ENCODE measurements at places on chromosomes 11 and 22.

DNA sequence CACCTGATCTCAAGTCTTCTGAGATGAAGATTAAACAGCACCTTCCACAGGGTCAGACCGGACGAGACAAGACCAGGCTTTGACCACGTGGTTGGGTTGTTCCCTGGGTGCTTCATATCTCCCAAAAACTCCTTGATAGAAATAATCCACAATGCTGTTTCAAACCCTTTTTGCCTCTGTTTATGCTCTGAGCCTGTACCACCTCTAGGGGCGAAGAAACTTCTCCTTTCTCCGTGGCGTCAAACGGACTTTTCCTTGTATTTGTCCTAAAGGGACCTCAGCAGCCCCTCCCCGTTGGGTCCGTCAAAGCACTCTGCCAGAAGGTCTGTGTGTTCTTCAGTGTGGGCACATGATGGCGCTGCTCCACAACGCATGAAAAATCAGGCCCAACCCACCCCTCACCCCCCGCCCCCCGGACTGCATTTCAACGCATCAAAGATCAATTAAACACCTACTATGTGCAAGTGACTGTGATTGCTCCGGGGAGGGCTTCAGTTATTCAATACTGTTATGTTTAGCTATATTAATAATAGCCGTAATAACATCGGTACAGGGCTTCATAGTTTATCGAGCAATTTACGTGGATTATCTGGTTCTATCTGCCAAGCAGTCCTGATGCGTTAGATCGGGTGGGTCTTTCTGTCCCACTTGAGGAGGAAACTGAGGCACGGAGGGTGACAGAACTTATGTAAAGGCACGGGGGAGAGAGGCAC lies 17.3 kb upstream of the EIF3D start:
- DNase-seq = peak; percentile 47

GRCh38 chr22:44438056-44438455 lies 60.0 kb downstream of the RTL6 start:
- DNase-seq = no peak

GRCh38 chr11:32574421-32574820 lies 9.2 kb upstream of the EIF3M start:
- DNase-seq = no peak

DNA sequence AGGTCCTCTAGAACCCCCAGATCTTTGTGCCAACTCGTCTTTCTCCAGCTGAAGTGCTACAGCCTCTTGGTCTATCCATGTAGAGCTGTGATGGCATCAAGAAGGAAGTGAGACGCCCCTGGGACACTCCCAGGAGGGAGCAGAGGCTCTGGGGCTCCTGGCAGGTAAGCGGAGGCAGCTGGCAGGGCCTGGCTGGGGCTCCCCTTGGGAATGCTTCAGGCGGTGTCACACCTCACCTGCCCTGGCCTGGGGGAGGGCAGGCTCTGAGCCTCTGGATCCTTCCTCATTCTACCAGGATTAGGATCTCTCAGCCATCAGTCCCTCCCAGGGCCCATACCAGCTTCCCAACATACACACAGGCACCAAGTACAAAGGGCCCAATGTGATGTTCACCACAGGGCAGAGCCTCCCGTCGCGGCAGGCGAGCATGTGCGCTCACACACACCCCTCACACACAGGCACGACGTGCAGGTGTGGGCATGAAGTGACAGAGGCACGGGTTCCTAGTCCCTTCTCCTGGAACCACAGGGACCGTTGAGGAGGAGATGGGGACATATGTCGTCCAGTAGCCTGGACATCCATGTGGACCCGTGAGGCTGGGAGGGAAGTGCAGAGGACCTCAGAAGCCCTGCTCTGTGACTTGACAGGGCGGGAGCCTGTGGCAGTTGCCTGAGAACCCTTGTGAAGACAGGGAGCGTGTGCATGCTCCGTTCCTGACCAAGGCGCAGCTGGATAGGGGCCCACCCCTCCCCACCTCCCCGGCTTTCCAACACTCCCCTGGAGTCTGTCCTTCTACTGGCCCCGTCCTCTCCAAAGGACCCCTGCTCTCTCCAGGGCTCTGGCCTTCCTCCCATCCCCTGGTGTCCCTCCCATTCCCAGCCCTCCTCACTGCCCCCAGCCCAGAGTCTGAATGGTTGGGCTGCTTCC lies 32.5 kb downstream of the LMO1 start:
- DNase-seq = no peak

- DNase-seq = no peak
Measured at GRCh38 chr11:47485107-47485506, 36.2 kb upstream of the RAPSN start.

DNA sequence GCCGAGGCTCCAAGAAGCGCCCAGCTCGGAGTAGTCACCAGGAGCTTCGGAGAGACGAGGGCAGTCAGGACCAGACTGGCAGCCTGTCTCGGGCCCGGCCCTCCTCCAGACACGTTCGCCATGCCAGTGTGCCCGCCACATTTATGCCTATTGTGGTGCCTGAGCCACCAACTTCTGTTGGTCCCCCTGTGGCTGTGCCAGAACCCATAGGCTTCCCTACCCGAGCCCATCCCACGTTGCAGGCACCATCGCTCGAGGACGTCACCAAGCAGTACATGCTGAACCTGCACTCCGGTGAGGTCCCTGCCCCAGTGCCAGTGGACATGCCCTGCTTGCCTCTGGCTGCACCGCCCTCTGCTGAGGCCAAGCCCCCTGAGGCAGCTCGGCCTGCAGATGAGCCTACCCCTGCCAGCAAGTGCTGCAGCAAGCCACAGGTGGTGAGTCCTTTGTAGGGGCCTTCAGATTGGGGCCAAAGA lies 3.4 kb downstream of the ARHGEF17 start:
- no peak for DNase-seq

- DNase-seq = peak; percentile 67
Measured at GRCh38 chr11:58513747-58514367, 6.0 kb upstream of the OR5B21 start.

GRCh38 chr22:29740216-29740615 lies 20.4 kb downstream of the CABP7 start:
- no peak for DNase-seq

- DNase-seq = no peak
Measured at GRCh38 chr11:66858186-66858938, 1.5 kb downstream of the LRFN4 start.

- no peak for DNase-seq
Measured at GRCh38 chr11:66719111-66719872, 9.7 kb downstream of the SPTBN2 start.

GRCh38 chr11:73507086-73507485 lies 90.8 kb downstream of the FAM168A start:
- DNase-seq = peak; percentile 46

- DNase-seq = no peak
Measured at GRCh38 chr11:96126917-96127595, 203.1 kb upstream of the MTMR2 start.

DNA sequence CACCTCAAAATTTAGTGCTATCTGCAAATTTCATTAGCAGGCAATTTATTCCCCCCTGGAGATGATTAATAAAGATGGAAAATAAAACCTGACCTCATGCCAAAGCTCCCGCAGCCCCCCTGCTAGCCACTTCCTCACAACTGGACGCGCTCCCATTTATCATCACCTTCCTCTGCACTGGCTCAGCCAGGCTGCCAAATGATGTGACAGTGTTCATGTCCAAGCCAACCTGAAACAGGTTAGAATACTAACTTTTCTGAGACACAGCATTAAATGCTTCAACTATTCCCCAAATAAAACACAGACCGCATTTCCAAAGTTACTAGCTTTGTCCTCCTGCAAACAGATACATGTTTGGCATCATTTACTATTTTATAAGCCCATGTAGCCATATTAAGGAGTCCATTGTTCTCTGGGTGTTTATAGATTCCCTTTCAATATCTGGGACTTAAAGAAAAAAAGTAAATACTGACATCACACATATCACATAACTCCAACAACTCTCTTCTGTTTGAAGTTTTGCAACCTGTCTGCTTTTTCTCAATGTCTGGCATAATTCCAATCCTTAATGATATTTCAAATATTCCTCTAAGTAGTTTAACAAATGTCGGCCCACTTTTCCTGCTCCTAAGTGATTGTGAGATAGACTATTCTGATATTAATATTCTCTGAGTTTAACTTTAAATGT lies 829.7 kb upstream of the FAT3 start:
- DNase-seq = peak; percentile 0

GRCh38 chr11:16862726-16863125 lies 124.3 kb downstream of the C11orf58 start:
- DNase-seq = no peak

DNA sequence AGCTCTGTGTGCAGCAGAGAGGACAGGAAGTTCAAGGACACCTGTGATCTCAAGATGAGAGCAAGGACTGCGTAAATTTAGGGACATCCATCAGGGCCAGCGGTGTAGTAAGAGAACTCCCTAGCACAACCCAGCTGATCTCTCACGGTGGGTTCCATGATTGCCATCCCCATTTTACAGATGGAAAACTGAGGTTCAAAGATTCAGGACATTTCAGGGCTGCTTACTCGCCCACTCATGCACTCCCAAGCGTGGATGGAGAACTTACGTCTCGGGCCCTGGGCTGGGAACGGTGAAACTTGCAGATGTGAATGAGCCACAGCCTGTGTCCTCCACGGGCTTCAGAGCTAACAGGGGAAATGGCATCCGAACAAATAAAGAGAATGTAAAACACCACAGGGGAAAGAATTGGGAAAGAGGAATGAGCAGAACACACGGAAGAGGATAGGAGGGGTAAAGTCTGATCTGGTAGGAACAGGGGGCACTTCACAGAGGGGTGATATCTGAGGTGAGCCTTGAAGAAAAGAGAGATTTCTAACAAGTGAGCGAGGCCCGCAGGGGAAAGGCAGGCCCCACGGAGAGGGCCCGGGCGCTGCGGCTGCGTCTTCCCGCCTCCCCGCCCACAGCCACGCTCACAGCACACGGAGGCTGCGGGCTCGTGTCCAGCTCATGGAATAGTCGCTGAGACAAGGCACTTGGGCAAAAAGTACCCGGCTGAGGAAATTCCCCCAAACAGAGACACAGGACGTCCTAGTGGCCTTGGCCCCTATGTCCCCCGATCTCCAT lies 55.9 kb downstream of the RPUSD4 start:
- no peak for DNase-seq

GRCh38 chr11:80186692-80187091 lies 745.9 kb upstream of the TENM4 start:
- DNase-seq = no peak

DNA sequence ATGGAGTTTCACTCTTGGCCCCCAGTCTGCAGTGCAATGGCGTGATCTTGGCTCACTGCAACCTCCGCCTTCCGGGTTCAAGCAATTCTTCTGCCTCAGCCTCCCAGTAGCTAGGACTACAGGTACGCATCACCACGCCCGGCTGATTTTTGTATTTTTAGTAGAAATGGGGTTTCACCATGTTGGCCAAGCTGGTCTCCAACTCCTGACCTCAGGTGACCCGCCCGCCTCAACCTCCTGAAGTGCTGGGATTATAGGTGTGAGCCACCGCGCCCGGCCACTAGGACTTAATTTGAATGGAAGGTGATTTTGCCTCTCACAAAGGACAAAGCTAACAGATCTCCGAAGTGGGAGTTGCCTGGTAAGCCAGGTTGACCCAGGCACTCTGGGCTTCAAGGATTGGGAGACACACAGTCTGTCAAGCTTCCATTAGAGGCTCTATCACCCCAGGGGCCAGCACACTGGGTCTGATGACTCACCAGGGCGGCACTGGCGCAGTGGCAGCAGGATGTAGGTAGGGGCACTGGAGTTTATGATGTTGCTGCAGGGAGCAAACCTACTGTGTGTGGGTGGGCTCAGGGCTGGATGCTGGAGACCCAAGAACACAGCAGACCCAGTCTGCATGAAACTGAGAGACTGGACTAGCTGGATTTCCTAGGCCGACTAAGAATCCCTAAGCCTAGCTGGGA lies 17.8 kb upstream of the KCTD14 start:
- no peak for DNase-seq

DNA sequence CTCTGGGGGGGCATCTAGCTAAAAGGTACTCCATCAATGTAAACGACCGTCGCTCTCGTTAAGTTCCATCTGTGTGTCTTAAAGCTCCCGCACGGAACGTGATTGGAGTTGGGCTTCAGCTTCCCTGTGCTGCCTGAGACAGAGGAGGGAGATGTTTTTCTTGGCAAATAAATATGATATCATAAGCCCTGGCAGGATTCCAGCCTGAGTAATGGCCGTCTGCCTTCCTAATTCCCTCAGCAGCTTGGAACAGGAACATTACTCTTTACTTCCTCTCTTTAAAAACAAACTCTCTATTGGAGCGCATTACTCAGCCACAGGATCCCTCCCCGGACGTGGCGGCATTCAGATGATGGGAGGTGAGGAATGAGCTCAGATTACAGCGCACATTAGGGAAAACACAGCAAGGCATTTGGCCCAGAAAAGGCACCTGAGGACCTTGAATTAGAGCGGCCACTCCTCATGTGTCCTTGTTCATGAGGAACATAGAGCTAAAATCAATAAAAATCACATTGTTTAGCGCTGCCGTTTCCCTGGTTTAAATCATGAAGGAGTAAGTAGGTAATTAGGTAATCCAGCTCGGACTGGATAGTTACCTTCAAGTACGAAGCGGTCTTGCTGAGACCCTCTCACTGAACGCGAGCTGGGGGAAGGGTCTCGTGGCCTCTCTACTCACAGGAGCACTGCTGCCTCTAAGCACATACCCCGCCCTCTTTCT lies 230.4 kb downstream of the ST3GAL4 start:
- peak; percentile 96 for DNase-seq

- no peak for DNase-seq
Measured at GRCh38 chr22:37379722-37380121, 47.6 kb downstream of the ELFN2 start.

DNA sequence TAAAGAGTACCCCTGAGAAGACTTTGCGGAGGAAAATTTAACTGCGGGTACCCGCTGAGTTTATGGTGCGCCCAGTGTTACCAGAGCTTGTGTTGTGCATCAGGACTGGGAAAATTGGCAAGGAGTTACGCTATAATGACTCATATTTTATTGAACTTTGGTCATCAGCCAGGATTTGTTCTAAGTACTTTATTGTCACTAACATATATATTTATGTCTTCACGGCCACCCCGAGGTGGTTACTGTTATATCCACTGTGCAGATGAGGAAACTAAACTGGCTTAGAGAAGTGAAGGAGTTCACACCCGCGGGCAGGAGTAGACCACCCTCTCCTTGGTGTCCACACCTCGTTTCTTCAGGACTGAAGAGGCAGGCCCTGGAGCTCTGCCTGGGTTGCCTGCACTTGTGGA lies 667 bp downstream of the ACCS start:
- peak; percentile 71 for DNase-seq

- no peak for DNase-seq
Measured at GRCh38 chr22:29810216-29810615, 27.9 kb downstream of the ASCC2 start.

- DNase-seq = no peak
Measured at GRCh38 chr22:34783436-34783835, 282.5 kb upstream of the ISX start.

Data from astrocyte of the spinal cord (primary cell).